SJCRH30 (cell line): ENCODE measurements at places on chromosomes 5 and 9. TPM values are rescaled to one million over a fixed set of nuclear protein-coding genes. Genes with fewer than 3 reads are reported as not detected.

DNA sequence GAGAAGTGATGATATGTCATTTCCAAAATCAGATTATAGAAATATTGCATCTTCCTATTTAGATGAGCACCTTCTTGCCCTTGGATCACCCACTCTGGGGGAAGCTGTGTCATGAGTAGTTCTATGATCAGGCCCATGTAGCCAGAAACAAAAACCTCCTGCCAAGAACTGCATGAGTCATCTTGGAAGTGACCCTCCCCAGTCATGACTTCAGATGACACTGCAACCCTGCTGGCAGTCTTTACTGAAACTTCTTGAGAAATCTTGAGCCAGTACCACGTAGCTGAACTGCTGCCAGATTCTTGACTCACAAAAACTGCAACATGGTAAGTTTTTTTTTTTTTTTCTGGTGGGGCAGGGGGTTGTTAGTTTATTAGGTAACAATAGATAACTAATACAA, 439.6 kb upstream of the PTGER4 start:
- DNase-seq = no peak

- peak; percentile 67 for DNase-seq
Measured at GRCh38 chr9:86099701-86100364, 475 bp upstream of the GOLM1 start.

- DNase-seq = no peak
Measured at GRCh38 chr9:112783551-112783954, 33.0 kb downstream of the SNX30 start.

GRCh38 chr9:122572456-122572855, 10.7 kb downstream of the OR1L8 start:
- no peak for DNase-seq

GRCh38 chr5:160363660-160364395, 6.6 kb downstream of the C1QTNF2 start:
- DNase-seq = peak; percentile 98

- DNase-seq = no peak
Measured at GRCh38 chr5:108813673-108814072, 66.0 kb downstream of the FER start.

- no peak for DNase-seq
Measured at GRCh38 chr9:4927043-4927471, 58.0 kb upstream of the JAK2 start.

GRCh38 chr5:374631-375335, 53.3 kb downstream of the AHRR start:
- DNase-seq = no peak

Gene ACTBL2
- 0.05 TPM in 1 of 2 replicates, not detected in the other for total RNA-seq

GRCh38 chr5:135654761-135655467, 76.1 kb upstream of the CXCL14 start:
- DNase-seq = no peak

DNA sequence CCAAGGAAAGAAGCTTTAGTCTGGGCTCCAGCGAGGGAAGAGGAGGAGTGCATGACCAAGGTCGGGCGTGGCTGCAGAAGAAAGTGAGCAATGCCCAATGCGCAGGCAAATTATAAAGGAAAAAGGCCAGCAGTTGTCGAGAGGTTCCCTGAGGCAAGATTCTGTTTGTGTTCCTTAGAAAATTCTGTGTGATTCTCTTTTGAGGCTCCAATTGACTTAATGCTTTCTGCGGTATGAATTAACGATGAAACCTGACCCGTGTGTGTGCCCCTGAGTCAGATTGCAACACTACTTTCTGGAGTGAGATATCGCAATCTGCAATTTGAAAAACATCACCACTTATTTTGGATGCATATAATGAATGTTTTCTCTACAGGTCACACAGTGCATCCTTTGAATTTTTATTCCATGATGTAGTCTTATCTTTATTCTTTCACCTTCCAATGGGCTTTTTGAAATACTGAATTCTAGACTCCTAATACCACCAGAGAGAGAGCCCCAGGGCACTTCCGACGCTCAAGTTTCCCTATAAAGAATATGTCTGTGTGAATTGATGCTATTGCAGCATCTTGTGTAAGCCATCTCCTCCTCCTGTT, 117.9 kb upstream of the IL6ST start:
- peak; percentile 6 for DNase-seq

DNA sequence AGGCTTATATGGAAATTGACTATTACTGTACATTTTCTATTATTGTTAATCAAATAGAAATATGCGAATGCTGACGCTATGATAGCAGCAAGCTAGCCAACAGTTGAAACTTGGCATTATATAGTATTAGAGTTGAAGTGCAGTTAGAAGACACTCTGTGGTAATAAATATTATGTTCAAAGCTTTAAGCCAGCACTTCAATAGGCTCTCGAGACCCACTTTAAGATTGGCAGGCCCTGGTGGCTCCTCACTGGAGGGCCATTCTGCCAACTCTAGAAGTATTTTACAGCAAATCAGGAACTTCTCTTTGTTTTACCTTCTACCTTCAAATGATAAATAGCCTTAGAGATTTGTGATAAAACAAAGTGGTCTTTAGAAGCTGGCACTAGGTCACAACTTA, 2029.0 kb upstream of the WWC1 start:
- no peak for DNase-seq

Gene TUSC1
- total RNA-seq = 14.3 and 16.4 TPM in 2 replicates

Gene VLDLR
- total RNA-seq = 4.5 and 4.8 TPM in 2 replicates

DNA sequence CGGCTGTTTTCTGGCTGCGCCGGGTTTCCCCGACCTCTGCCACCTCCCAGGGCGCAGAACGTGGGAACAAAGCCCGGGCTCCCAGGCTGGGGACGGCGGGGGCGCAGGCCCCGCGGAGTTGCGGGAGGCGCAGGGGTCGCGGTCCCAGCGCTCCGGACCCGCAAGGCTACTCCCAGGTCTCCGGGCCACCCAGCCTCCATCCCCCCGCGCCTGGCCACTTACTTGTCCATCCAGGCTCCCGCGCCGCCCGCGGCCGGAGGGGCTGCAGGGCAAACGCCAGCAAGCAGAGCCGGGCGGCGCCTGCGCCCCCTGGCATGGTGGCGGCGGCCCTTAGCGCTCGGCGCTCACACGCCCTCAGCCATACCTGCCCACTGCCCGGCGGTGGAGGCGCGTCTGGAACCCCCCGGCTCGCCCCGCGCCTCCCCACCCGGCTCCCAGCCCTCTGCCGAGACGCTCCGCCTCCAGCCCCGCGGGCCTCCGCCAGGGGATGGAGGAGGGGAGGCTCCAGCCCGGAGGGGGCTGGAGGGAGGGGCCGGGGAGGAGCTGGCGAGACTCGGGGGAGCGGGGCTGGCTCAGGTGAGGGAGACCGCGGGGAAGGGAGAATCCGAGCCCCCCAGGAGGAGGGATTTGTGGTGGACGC, at the start of gene ADAM19:
Gene ADAM19 (minus strand): TSS at position 395 of the 640 bp plus-strand sequence. CDS start 79 bp downstream, at position 316.
- peak; percentile 76 for DNase-seq

DNA sequence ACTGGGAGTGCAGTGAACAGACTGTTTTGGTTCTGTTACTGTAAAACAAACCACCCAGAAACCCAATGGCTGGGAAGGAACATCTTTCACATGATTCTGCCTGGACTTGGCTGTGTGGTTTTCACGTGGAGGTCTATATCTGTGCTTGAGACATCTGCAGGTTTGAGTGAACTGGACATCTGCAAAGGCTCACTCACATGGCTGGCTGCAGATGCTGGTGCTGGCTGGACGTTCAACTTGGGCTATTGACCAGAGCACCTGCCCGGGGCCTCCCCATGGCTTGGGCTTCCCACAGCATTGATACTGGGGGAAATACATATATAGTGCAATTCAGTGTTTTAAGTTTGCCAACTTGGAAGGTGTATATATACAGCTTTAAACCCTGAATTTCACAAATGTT, 6.8 kb downstream of the CTSL start:
- DNase-seq = no peak

Gene BTNL3
- not detected in 2 replicates for total RNA-seq

- DNase-seq = no peak
Measured at GRCh38 chr9:108439947-108440346, 415.8 kb downstream of the ACTL7B start.

DNA sequence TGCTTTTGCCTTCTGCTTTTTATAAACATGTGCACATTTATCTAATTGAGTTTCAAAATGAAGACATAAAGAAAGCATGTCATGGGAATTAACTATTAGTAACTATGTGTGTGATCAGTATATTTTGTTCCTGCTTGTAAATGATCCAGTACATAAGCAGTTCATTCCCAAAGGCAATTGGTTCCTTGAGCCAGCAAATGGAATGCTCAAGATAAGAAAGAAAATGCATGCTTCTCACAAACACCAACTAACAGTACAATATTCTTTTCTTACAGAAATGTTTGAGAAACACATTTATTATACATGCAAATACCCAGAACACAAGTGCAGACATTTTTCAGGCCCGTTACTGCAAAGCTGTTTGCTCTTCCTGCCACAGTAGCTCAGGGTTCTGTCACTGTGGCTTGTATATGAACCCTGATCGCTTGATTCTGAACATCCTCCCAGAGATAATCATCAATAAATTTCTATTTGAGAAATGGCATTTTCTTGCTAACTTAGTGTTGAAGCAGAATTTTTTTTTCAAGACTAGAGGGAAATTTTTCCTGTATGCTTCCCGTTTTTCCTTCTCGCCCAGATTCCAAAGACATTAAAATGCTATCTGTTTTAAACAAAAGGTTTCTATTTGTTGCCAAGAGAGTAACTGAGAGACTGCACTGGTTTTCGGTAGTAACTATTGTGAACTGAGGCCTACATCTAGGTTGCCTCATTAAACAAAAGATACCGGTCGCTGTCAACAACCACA, 1.9 kb downstream of the GNAQ start:
- peak; percentile 22 for DNase-seq

Gene DBH
- total RNA-seq = 2.2 and 2.5 TPM in 2 replicates

- no peak for DNase-seq
Measured at GRCh38 chr5:124951661-124952060, 205.2 kb upstream of the ZNF608 start.

Gene INSYN2B
- total RNA-seq = 0.05 and 0.14 TPM in 2 replicates

Gene RLN1
- total RNA-seq = not detected in 2 replicates

Gene PCDHGC5
- 1.3 and 2.8 TPM in 2 replicates for total RNA-seq

Gene LMX1B
- 10.3 and 12.2 TPM in 2 replicates for total RNA-seq

Gene PCDHA9
- total RNA-seq = 0.02 TPM in 1 of 2 replicates, not detected in the other

Gene MEIKIN
- total RNA-seq = not detected in 2 replicates

- no peak for DNase-seq
Measured at GRCh38 chr5:177146891-177147638, 13.5 kb downstream of the NSD1 start.

- peak; percentile 96 for DNase-seq
Measured at GRCh38 chr5:123785162-123786071, 273.4 kb downstream of the CSNK1G3 start.

DNA sequence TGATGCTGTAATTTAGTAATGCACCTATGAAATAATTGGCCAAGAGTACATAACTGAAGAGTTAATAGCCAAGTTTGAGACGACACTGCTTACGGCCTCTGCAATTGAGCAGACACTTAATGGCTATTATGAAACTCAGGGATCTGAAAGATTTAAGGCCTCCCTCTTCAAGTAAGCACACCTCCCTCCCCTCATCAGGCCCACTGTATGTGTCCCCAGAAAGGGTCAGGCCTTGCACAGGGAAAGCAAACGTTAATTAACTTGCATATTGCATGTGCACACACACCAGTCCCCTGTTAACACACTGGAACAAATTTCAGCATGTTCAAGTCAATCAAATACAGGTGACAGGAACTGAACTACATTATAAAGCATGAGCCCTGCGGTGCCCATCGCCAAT, 163.6 kb downstream of the SPOCK1 start:
- DNase-seq = no peak

Gene AK3
- 41.0 and 42.2 TPM in 2 replicates for total RNA-seq

DNA sequence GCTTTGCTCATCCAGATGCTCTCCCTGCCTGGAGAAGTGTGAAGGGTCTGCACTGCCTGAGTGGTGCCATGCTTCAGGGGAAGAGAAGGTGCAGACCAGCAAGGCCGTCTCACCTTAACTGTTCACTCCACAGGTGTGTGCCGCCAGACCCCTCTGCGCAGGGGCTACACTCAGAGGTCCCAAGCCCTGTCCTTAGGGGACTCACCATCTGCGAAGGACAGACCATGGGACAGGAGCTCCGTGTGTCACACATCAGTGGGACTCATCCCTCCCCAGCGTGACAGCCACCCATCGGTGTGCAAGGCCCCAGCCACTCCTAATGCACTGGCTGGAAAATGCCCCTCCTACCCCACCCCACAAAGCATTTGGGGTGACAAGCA, 142.9 kb downstream of the OLFM1 start:
- DNase-seq = no peak

GRCh38 chr9:26955222-26955903, 849 bp upstream of the IFT74 start:
- peak; percentile 3 for DNase-seq

DNA sequence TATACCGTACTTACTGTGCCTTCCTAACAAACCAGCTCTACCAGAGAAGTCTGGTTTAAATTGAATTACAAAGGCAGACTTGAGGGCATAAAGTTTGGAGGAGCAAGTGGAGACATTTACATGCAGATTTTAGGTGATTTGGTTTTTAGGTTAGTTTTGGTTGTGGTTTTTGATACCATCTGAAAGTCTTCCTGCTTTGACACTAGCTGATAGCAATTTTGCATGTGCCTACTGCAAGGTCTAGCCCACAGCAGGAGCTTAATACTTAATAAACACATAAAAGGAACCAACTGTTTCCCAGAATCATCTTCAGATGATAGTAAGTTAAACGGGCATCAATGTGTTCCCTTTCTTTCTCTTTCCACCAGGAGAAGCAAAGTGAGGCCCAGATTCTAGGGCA, 3.4 kb upstream of the ESM1 start:
- no peak for DNase-seq

- DNase-seq = peak; percentile 14
Measured at GRCh38 chr9:18890372-18890771, 142.6 kb downstream of the SAXO1 start.

DNA sequence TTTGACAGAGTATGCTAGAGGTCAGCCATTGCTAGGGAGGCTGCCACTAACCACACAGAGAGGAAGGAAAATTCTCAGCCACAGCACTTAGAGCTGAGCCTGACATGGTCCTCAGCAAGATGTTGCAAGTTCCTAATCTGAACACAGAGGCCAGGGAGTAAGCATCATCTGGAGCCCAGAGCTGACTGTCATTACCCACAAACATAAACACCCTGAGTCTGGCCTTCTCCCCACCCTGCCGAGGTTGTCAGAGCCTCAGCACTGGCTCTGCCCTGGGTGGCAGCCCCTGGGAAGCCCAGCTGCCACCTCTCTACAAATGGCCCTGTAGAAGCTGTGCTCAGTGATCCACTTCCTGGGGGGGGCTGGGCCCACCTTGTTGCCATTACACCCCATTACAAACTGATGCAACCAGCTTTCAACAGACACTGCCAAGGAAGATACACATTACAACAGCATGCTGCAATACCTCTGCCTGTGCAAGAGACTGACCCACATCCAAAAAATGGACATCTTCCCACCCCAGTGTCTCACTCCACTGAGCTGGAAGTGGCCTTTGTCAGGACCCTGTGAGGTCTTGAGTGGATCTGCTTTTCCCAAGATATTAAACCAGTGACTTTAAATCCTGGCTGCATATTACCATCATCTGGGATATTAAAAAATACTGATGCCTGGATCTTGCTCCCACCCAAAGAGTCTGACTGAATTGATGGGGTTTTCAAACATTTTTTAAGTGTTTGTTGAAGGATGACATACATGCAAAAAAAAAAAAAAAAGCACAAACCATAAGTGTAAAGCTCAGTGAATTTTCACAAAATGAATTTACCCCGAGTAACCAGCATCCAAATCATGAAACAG, 33.0 kb downstream of the IRF1 start:
- no peak for DNase-seq

- DNase-seq = no peak
Measured at GRCh38 chr5:54021431-54022164, 288.8 kb downstream of the ARL15 start.

- no peak for DNase-seq
Measured at GRCh38 chr5:134500699-134501430, 24.6 kb upstream of the JADE2 start.

- DNase-seq = no peak
Measured at GRCh38 chr5:153807801-153808200, 230.9 kb downstream of the FAM114A2 start.

Gene LECT2
- not detected in 2 replicates for total RNA-seq

- DNase-seq = no peak
Measured at GRCh38 chr5:159398936-159399335, 68.6 kb upstream of the IL12B start.
